ENCODE measurements at places on chromosomes 7 and 10.
A peak's percentile ranks its signal among the peaks of the same experiment; 100 is the strongest.

GRCh38 chr7:141515941-141516340, 35.3 kb upstream of the AGK start:
- no peak for DNase-seq

- DNase-seq, result peak; percentile 30
Measured at GRCh38 chr7:92567460-92567859, 22.7 kb downstream of the FAM133B start.

DNA sequence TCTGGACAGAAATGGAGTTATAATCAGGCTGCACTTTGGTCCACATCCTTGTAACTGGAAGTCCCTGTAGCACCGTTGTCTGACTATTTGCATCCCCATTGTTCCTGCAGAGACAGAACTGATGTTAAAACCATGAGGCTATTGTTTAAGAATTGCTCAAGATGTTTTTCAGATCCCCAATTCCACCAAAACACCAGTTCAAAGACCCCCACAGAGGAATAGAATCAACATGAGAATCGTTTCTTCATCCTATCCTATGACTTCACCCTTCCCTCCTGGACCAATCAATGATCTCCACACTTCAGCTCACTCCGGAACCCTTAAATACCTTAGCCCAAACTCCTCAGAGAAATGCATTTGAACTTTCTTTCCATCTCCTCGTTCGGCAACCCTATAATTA, 57.1 kb upstream of the GRID1 start:
- no peak for DNase-seq

- peak; percentile 1 for DNase-seq
Measured at GRCh38 chr7:4416396-4417056, 265.6 kb upstream of the FOXK1 start.

DNA sequence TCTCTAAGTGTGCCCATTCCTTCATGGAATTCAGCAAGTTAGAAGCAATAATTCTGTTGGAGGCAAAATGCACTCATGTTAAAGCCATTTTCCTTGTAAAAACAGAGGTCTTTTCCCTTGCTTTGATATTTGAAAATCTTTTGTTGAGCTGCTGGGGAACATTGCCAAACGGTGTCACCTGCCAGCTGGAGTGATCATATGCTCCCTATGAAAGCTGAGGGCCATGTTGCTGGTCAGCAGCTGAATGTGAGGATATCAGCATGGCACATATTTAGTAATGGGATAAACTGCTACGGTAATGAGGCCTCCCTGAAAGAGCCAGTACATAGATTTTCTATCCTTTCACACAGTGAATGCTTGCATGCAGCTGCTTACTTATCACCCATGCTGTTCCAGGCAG, 224.3 kb downstream of the THSD7A start:
- DNase-seq, result no peak

GRCh38 chr10:95288303-95288702, 2.5 kb downstream of the PDLIM1 start:
- DNase-seq, result no peak

DNA sequence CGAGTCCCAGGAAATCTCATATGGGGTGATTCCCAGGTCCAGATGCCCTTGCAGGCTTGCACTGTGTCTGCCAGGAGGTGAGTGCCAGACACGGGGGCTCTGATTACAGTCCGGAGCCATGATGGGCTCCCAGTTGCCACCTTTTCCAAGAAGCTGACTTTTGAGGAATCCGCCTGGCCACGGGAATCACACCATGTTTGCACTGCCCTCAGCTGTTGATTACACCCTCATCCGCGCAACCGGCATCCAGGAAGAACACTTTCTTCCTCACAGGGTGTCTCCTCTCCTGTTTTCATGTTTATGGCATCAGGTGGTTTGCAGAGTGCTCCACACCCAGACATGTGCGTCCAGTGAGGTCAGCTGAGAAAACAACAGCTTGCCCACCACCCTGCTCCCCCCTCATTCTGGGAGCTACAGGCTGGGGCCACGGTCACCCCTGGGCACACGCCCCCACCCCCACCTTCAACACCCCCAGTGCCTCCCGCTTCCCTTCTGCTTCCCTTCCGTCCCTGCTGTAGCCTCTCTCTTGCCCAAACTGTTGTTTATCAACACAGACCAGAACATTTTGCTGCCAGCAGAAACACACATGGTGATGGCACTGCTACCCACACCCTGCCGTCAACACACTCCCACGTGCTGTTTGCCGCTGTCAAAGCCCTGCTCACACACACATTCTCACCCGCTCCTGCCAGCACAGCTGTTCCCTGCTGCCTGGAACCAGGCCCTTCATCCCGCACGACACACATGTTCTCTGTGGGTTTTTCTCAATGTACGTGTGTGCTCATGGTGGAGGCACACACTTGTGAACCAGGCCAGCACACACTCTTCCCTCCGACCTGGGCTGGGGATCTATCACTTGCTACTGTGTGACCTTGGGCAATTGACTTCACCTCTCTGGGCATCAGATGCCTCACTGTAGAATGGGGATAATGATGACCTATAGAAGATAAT, 35.8 kb downstream of the DDIT4 start:
- DNase-seq, result no peak

- DNase-seq, result peak; percentile 41
Measured at GRCh38 chr7:46859963-46860475, 721.9 kb downstream of the TNS3 start.

- peak; percentile 98 for DNase-seq
Measured at GRCh38 chr7:79933144-79933543, 201.5 kb upstream of the GNAI1 start.

DNA sequence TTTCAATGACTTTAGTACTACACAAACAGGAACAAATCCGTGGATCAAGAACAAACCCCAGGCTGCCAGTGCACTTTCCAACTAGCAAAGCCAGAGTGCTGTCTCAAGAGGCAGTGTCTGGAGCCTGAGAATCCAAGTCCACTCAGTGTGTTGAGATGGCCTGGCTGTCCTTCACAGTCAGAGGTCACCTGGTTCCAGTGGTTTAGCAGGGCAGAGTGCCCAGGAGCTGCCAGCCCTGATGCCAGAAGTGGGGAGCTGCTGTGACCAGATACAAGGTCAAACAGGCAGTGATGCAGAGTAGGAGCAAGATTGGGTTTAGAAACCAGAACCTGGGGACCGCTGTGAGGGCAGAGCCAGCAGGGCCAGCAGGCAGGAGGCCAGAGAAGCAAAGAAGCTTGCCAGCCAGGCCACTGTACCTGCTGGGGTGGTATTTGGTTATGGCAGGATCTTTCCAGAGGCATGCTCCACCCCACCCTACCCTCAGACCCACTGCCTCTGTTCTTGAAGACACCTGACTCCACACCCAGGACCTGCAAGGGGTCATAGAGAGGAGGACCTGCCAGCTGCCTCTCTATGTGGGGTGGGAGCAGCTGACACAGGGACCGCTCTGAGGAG, 35.6 kb upstream of the C10orf90 start:
- DNase-seq, result no peak

- DNase-seq, result peak; percentile 69
Measured at GRCh38 chr7:20172736-20173334, 44.3 kb downstream of the MACC1 start.

DNA sequence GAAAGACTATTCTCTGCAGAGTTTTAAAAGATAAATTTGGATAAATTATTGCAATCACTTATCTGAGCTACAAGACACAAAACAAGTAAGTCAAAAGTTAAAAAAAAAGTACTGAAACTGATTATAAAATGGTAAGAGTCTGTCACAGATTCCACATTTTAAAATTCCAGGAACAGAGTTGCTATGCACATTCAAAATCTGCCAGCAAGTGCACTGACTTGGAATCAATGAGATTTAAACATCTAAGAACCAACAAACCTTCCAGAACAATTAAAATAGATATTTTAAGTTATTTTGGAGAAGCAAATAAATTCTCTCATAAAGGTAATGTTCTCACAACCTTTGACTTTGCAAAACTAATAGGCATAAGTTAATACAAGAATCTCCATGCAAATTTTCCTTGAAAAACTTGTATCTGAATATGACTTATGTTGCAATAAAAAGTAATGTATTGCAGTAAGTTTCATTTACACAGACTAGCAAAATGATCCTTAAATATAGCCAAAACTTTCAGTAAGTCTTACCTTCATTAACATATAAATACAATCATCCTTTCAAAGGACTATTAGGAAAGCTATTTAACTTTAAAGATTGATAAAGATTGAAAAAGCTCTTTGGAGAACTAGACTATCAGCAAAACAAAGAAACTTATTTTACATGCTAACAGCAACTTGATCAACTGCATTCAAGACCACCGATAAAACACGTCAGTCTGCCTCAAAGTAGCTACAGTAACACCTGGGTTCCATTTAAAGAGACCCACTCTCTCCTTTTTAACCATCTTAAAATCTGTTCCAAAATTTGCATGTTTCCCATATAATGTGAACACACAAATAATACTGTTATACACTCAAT, 4.4 kb downstream of the ETV1 start:
- no peak for DNase-seq

DNA sequence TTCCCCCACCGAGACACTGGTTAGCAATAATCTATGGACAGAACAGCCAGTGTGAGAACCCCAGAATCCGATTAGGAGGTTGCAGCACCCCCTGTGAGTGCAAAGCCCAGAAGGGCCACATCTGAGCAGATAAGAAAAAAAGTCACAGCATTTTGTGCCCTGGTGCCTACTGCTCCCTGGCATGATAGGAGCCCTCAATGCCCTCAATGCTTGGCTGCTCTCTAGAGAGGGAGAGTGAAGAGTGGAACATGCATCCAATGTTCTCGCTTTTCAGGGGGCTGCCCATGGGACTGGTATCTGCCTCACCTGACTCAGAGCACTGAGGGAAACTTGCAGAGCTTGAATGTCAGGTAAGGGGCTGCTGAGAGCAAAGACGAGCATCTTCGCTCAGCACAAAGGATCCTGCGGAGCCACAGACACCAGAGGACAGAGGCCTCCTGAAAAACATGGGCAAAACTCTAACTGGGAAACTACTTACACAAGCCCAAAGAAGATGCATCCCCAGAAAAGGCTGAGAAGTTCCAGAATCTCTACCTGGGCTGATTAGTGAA, 98.0 kb upstream of the FAM20C start:
- DNase-seq, result no peak

DNA sequence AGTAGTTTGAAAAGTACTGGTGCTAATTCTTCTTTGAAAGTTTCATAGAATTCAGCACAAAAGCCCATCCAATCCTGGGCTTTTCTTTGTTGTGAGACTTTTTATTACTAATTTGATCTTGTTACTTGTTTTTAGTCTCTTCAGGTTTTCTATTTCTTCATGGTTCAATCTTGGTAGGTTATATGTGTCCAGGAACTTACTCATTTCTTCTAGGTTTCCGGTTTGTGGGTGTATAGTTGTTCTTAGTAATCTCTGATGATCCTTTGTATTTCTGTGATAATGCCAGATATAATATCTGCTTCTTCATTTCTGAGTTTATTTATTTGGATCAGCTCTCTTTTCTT, 147.5 kb downstream of the RTKN2 start:
- DNase-seq, result no peak

GRCh38 chr7:77200542-77200941, 923 bp upstream of the FGL2 start:
- no peak for DNase-seq

DNA sequence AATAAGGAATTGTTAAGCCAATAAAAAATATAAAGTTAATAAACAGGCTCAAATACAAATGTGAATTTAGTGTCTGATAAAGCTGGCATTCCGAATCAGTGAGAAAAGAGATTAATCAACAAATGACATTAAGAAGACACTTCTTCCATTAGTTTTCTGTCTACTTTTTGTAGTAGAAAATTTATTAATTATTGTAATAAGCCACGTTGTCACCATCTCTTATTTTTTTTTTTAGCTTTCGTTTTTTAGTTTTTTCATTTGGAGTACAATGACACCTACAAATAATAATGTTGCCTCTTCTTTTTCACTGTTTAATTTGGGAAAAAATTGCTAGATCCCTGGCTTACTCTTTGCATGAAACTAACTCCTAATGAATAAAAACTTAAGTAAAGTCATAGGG, 46.8 kb upstream of the STEAP1B start:
- no peak for DNase-seq

DNA sequence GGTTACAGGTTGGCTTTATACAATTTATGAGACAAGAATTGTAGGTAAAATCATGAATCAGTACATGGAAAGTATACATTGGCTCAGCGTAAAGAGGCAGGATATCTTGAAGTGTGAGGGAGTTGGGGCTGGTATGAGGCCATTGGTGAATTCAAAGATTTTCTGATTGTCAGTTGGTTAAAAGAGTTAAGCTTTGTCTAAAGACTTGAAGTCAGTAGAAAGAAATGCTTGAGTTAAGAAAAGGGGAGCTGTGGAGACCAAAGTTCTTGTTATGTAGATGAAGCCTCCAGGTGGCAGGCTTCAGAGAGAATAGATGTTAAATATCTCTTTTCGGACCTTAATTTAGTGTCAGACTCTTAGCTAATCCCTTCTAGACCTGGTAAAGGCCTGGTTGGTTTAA, 341.0 kb downstream of the GALNT17 start:
- no peak for DNase-seq

- no peak for DNase-seq
Measured at GRCh38 chr10:83990126-83990525, 149.2 kb upstream of the GHITM start.

DNA sequence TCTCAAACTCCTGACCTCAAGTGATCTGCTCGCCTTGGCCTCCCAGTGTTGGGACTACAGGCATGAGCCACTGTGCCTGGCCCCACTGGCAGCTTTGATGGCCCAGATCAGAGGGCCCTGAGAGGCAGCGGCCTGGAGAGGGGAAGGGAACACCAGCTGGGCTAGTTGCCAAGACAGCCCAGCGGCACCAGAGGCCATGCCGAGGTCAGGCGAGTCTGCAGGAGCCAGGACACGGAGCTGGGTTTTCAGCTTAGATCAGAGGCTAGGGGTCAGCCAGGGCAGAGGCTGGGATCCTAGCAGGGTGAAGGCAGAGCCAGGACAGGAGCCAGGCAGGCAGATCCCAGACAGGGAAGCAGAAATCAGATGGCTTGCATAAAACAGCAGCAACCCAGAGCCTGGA, 92.9 kb downstream of the MYL10 start:
- no peak for DNase-seq

DNA sequence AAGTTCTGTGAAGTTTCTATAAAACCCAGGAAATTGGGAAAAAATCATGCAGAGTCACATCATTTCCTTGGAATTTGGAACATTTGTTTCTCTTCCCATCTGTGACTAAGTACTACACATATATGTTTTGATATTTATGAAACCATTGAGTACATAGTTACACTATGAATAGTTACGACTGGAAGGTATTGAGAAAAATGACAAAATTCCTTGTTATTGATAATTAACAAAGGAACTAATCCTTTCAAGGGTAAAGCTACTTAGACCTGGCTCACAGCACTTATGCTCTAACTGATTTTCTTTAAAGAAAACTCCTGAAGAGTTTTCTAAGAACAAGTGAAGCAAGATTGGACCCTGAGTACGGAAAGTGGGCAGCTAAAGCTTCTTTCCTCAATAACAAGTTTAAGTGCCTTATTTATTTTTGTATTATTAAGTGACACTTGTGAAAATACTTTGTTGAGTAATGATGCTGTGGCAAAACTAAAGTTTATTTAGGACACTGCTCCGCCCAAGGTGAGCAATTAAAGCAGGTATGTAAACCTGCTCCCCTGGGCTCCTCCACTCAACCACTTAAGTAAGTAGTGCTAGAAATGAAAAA, 12.0 kb upstream of the GLCCI1 start:
- peak; percentile 62 for DNase-seq

GRCh38 chr10:32891261-32891660, 66.8 kb downstream of the ITGB1 start:
- DNase-seq, result no peak

- DNase-seq, result no peak
Measured at GRCh38 chr7:97198596-97198995, 81.1 kb downstream of the SDHAF3 start.
